ENCODE measurements at places on chromosomes 2 and 18. TPM values are rescaled to one million over a fixed set of nuclear protein-coding genes. Genes with fewer than 3 reads are reported as not detected.

Gene TRIM43
- not detected for polyA plus RNA-seq

Gene KCNK3
- 6.8 TPM for polyA plus RNA-seq

Gene GCG
- polyA plus RNA-seq = not detected

Gene LOXHD1
- polyA plus RNA-seq = not detected

Gene CERKL
- 2.2 TPM for polyA plus RNA-seq

Gene DYNAP
- polyA plus RNA-seq = not detected

Gene GALNT14
- polyA plus RNA-seq = 2.5 TPM

Gene ATP8B1
- polyA plus RNA-seq = 1.8 TPM

Gene FAM237A
- polyA plus RNA-seq = not detected

Gene DOK1
- polyA plus RNA-seq = 9.7 TPM

- DNase-seq = peak; percentile 99
These were observed 521.7 kb upstream of the SPHKAP start for GRCh38 chr2:228703152-228703551.

GRCh38 chr2:63051042-63051794, 588 bp downstream of the OTX1 start:
- no peak for DNase-seq

GRCh38 chr2:173854840-173855239, 110.3 kb downstream of the SP3 start:
- peak; percentile 19 for DNase-seq

DNA sequence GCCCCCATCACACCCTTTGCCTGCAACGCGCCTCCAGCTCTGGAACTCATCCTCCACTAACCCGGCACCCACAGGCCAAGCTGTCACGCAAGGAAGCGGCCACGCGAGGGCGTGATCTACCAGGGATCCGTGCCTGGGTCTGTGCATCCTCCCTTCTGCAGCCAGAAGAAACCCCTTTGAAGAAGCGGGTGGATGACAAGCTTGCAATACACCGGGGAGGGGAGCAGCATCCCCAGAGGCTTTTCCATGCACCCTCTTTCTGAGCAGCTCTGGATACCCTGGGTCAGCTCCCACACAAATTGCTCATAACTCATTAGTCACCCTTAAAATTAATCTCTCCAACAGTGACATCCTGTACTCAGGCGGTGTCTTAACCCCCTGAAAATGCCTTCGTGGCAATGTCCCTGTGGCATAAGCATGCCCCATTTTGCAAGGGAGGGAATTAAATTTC, 47.6 kb downstream of the PDCL3 start:
- peak; percentile 72 for DNase-seq

DNA sequence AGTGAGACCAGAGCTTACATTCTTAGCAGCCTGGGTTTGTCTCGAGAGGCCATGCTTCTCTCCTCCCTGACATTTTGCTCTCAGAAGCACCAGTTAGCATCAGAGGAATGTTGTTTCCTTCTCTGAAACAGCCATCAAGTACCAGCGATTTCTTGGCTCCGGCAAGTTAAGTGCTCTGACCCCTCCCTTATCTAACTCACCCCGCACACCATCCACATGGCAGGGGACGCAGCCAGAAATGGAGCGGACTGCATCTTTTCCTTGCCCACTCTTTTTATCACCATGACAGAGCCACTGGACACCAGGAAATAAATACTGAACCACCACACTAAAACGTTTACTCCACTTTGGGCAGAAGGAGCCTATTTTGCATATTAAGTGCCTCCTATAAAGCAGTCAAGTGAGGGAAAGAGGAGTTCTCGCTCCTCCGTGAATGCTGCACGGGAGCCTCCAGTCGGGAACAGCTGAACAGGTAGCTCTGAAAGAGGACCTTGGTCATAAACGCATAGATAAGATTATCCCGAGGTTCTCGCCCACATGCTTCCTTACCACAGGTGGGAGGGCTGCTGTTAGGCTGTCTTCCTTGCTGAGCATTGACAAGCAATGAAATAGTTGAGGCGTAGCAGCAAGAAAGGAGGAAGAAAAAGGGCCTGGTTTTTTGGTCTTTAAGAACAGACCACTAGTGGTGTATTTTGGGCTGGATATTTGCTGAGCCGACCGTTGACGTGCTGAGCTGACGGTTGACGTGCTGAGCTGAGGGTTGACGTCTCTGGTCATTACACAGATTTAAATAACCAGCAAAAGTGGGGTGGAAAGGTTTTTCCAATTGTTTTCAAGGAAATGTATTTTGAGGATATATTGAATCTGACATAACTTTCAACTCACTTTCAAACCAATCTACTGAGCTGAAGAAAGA, 71.4 kb upstream of the ITGB6 start:
- no peak for DNase-seq

- DNase-seq = no peak
These were observed 22.2 kb upstream of the MLPH start for GRCh38 chr2:237464757-237465391.

- no peak for DNase-seq
These were observed 13.7 kb downstream of the COL5A2 start for GRCh38 chr2:189165656-189166380.

- DNase-seq = no peak
These were observed 10.9 kb upstream of the DNAJB2 start for GRCh38 chr2:219268294-219268693.

DNA sequence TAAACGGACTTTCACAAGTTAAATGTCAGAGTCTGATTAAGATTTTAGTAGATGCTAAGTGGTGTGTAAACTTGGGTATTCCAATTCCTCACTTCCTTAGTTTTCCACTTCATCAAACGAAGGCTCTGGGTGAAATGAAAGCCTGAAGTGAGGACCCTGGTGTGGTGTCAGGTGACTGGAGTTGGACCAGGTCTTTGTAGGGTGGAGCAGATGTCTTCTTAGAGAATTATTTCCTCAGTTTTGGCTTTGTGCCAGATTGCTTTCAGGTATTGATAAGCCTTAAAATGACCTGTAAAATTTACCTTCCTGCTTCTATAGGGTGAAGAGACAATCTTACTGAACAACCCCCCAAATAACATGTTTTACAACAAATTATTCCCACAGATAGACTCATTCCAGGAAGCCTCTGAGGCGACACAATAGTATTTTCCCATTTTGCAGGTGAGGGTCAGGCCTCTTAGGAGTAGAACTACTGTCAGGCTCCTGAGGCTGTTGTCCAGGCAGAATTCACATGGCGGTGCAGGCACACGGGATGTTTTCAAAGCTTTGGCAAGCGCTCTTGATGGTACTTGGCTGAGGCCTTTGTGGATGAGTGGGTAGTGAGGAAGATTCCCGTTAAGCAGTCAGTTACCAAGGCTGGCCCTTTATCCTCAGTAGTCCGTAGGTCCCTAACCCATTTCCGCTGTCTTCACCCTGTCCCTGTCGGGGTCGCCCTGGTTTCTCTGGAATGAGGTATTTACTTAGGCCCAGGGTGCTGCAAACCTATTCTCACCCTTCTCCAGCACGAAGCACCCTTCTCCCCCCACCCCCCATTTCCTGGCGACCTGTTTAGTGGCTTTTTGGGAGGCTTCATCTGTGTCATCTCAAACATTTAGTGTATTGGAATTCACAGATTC, 6.6 kb downstream of the RPS7 start:
- DNase-seq = no peak

DNA sequence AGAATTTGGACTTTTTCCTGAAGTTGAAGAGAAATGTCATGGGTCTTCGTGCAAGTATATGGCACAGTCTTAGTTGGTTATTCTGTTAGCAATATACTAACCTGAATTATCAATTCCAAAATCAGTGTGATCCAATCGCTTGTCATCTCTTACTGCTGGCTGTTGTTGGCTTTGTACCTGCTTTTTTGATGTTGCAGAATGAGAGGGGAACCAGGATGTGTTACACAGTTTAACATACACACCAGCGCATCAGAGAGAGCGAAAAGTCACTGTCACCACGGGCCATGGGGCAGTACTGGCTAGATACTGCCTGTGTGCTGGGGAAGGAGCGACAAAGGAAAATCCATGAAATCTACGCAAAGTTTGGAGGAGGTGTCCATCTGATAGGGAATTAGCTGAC, 59.3 kb upstream of the SPP2 start:
- DNase-seq = no peak

- DNase-seq = no peak
These were observed 49.0 kb downstream of the FAM168B start for GRCh38 chr2:131044075-131044756.
